H1 (cell line): ENCODE measurements at places on chromosomes 4 and X. TPM values are rescaled to one million over a fixed set of nuclear protein-coding genes. Genes with fewer than 3 reads are reported as not detected.

Gene GABRG1
- 0.05 and 0.11 TPM in 2 replicates for polyA plus RNA-seq

- no peaks in the 10 kb centered on the region for H3K36me3 ChIP-seq
- no peak for DNase-seq
- H3K27me3 ChIP-seq = no peaks in the 10 kb centered on the region
- H3K27ac ChIP-seq = no peak overlapping the region
- H3K4me1 ChIP-seq = peaks cover 3% of the 10 kb centered on the region
Measured at GRCh38 chr4:124980276-124980752, 267.8 kb upstream of the ANKRD50 start.

DNA sequence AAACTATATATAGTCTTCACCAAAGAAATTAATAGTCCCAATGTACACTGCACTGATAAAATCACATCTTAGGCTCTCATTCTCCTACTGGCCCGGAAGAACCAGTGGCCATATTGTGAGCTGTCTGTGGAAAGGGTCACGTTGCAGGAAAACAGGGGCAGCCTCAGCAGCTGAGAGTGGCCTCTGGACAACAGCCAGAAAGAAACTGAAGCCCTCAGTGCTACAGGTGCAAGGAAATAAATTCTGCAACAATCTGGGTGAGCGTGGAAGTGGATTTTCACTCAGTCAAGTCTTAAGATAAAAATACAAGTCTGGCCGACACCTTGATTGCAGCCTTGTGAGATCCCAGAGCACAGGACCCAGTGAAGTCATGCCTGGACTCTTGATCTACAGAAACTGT is 3.2 kb upstream of the SLC25A14 start:
- no peak overlapping the region for H3K4me3 ChIP-seq
- H3K4me1 ChIP-seq = no peaks in the 10 kb centered on the region
- H3K27ac ChIP-seq = no peak overlapping the region
- DNase-seq = no peak

Gene PDLIM5
- 28.6 and 37.3 TPM in 2 replicates for polyA plus RNA-seq
